Neural cell (in vitro differentiated cells): ENCODE measurements at places on chromosomes 7 and 10. TPM values are rescaled to one million over a fixed set of nuclear protein-coding genes. Genes with fewer than 3 reads are reported as not detected.

The ZC3HAV1L gene
- polyA plus RNA-seq: not detected in 2 replicates

The GRM3 gene
- polyA plus RNA-seq: 15.9 TPM in 2 replicates

The GSTO2 gene
- 0.53 and 2.2 TPM in 2 replicates for polyA plus RNA-seq

The EIF5AL1 gene
- 0.08 and 0.21 TPM in 2 replicates for polyA plus RNA-seq

The C10orf67 gene
- polyA plus RNA-seq: 0.48 and 3.8 TPM in 2 replicates

The SPACDR gene
- polyA plus RNA-seq: not detected in 2 replicates

The SLC26A3 gene
- polyA plus RNA-seq: not detected in 2 replicates

The SPDYE6 gene
- polyA plus RNA-seq: not detected in 2 replicates

The UCMA gene
- polyA plus RNA-seq: not detected in 2 replicates

The CFTR gene
- polyA plus RNA-seq: not detected in 2 replicates

The CLDN3 gene
- polyA plus RNA-seq: not detected in 2 replicates

The BEND7 gene
- polyA plus RNA-seq: 4.5 and 5.1 TPM in 2 replicates

The ITPRIP gene
- polyA plus RNA-seq: 1.5 and 2.2 TPM in 2 replicates

The POLL gene
- 23.0 and 30.8 TPM in 2 replicates for polyA plus RNA-seq

The CLCN1 gene
- 0.20 TPM in 1 of 2 replicates, not detected in the other for polyA plus RNA-seq

The ABCC2 gene
- polyA plus RNA-seq: 2.0 and 3.4 TPM in 2 replicates

The NPC1L1 gene
- 0.20 TPM in 1 of 2 replicates, not detected in the other for polyA plus RNA-seq

The RAMP3 gene
- polyA plus RNA-seq: not detected in 2 replicates

The CADPS2 gene
- 5.0 and 5.9 TPM in 2 replicates for polyA plus RNA-seq

The RABGEF1 gene
- 30.4 and 34.8 TPM in 2 replicates for polyA plus RNA-seq

The TMEM184A gene
- 0.12 TPM in 1 of 2 replicates, not detected in the other for polyA plus RNA-seq

The CUBN gene
- 7.1 and 8.7 TPM in 2 replicates for polyA plus RNA-seq

The CHST3 gene
- 4.1 and 6.0 TPM in 2 replicates for polyA plus RNA-seq

The WIPF3 gene
- polyA plus RNA-seq: 3.8 and 4.6 TPM in 2 replicates

The CRYGN gene
- not detected in 2 replicates for polyA plus RNA-seq

The SPDYE2 gene
- polyA plus RNA-seq: not detected in 2 replicates

The SPDYE16 gene
- 0.81 and 1.2 TPM in 2 replicates for polyA plus RNA-seq

The TSPAN15 gene
- polyA plus RNA-seq: 1.2 and 3.2 TPM in 2 replicates

The LRRN3 gene
- 119 and 138 TPM in 2 replicates for polyA plus RNA-seq

The GIMAP8 gene
- polyA plus RNA-seq: not detected in 2 replicates

The RBP4 gene
- polyA plus RNA-seq: 0.73 and 1.9 TPM in 2 replicates

The CCDC172 gene
- not detected in 2 replicates for polyA plus RNA-seq

The ADCY1 gene
- polyA plus RNA-seq: 14.8 and 18.7 TPM in 2 replicates

The PRF1 gene
- not detected in 2 replicates for polyA plus RNA-seq

The VSIR gene
- not detected in 2 replicates for polyA plus RNA-seq

The AOC1 gene
- not detected in 2 replicates for polyA plus RNA-seq

The SFMBT2 gene
- polyA plus RNA-seq: 0.62 and 1.3 TPM in 2 replicates
